Right ventricle myocardium superior (tissue), 1 donor: ENCODE measurements at places on chromosomes 1 and 21. TPM values are rescaled to one million over a fixed set of nuclear protein-coding genes. Genes with fewer than 3 reads are reported as not detected.
A peak's percentile ranks its signal among the peaks of the same experiment; 100 is the strongest.

DNA sequence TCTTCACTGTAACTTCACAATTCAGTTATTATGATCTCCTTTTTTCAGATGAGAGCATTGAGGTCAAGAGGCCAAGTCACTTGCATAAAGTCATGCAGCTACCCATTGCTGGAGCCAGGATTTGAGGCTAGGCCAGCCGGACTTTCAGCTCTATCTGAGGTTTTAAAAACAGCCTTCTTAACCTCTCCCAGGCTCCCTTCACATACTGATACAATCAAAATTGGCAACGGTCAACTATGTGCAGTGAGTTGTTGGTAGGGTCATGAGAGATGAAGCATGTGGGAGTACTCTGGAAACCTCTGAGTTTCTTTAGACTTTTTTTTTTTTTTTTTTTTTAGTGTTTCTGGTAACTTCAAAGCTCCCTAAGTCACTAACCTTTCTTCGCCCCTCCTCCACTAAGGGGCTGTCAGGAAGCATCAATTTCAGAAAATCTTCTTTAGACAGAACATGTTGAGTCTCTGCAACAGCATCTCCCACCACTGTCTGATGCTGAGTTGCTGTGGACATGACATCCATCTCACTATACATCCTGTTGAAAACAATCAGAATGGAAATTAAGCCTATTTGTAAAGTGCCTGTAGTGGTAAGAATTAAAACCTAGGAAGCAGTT, 201.8 kb downstream of the SIPA1L2 start:
- no peak for DNase-seq

DNA sequence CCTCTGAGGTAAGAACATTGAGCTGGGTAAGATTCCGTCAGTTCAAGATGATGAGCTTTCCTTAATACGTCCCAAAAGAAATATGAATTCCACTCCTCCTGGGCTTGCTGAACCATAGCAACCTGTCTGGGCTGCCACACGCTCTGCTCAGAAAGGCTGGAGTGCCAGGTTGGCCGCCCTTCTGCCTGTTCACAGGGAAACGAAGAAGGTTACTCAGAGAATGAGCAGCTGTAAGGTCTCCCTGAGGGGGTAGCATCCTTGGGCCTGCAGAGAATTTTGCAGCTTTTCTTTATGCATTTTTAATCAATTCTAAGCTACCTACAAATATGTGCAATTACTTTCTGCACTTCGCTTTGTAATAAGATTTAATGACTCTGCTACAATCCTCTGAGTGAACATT, 130.7 kb upstream of the BACE2 start:
- DNase-seq = no peak

- peak; percentile 55 for DNase-seq
Measured at GRCh38 chr1:167648252-167648849, 18.3 kb downstream of the RCSD1 start.

- no peak for DNase-seq
Measured at GRCh38 chr21:34561806-34562205, 49.8 kb upstream of the KCNE1 start.

GRCh38 chr1:181356505-181357340, 126.6 kb upstream of the CACNA1E start:
- no peak for DNase-seq

DNA sequence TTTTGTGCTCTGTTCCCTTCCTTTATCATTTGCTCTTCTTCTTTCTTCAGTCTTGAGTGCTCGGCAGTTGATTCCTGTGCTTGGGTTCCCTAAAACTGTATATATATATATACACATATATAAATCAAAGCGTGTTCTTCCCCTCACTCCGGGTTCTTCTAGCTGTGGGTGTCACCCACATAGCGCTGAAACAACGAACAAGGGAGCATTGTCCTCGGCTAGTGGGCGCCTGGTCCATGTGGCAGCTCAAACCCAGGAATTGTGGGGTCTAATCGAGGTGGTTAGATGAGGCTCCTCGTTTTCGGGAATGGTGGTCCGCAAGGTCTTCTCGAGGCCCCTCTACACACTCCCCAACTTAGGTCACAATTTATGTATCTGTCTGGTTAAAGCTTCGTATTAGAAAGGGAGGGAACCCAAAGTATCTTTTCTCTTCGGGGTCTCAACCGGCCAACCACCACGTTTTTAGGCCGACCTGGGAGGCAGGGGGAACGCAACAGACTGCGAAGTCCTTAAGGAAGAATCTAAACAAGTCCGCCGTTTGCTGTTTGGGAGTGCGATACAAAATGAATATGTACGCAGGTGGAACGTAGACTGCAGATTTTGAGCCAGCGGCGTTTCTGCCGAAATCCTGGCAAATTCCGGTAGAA, 504 bp upstream of the SDHC start:
- DNase-seq = no peak

DNA sequence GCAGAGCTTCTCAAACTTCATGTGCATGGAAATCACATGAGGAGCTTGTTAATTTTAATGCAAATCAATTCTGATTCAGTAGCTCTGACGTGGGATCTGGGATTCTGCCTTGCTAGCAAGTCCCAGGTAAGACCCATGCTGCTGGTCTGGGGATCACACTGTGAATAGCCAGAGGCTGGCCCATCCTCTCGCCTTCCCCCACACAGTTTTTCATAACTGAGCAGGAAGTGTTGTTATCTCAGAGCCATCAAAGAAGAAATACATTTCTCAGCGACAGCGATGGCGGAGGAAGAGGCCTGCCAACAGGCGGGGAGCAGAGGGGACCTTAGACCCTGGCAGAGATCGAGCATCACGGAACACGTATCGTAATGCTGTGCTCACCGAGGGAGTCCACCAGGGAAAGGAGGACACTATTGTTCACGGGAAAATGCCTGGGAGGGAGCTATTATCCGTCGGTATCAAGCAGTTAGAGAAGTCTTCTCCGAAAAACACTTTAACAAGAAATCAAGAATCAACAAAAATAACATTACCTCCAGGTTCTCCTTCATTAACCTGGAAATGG, 268.9 kb upstream of the TMEM51 start:
- DNase-seq = no peak

Gene S100A2
- total RNA-seq = 2.3 TPM

Gene ANKRD34A
- total RNA-seq = 0.59 TPM
